ENCODE measurements at places on chromosomes 12 and 14. TPM values are rescaled to one million over a fixed set of nuclear protein-coding genes. Genes with fewer than 3 reads are reported as not detected.
A peak's percentile ranks its signal among the peaks of the same experiment; 100 is the strongest.

- no peak for DNase-seq
Measured at GRCh38 chr12:18479256-18479655, 217.9 kb downstream of the PIK3C2G start.

- no peak for DNase-seq
Measured at GRCh38 chr14:72742118-72742837, 151.6 kb downstream of the DPF3 start.

- no peak for DNase-seq
Measured at GRCh38 chr12:75759842-75760572, 248.6 kb upstream of the KRR1 start.

DNA sequence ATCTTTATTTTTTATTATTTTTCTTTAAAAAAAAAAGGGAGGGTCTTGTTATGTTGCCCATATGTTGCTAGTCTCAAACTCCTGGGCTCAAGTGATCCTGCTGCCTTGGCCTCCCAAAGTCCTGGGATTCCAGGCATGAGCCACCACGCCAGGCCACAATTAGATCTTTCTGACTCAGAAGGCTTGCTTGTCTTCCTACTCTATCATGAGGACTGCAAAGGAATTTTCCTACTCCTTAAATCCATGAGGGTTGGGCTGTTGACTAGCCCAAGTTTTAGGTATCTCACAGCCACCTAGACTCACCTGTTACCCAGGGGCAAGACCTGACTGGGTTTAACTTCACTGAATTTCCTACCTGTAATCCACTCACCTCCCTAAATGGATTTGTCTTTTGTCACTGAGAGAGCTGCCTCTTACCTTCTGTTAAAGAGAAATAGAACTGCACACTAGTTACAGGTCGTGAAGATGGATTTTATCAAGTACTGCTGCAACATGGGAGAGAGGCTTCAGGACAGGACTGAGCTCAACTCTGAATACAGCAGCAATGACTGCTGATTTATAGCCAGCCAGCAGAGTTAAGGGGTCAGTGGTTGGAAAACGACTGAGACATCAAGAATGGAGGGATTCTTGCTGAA lies 72.3 kb downstream of the B4GALNT3 start:
- DNase-seq = no peak

- no peak for DNase-seq
Measured at GRCh38 chr12:46664761-46665287, 161.0 kb downstream of the SLC38A4 start.

DNA sequence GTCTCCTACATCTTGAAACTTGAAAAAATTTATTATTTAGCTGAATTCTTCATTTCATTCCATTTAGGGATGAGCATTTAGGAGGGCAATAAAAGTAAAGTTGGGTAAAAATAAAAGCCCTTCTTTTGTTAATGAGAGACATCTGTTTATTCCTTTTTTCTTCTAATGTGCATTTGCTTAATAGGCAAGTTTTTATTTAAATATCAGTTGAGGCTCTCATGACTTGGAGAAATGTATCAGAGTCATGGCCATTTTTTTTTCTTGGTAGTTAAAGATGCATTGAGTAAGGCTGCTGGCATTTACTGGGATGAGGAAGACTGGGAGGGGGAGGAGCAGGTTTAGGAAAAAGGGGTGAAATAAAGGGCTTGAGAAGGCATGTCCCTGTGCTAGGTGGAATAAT lies 609.9 kb upstream of the TMEM132C start:
- DNase-seq = no peak

GRCh38 chr14:95274279-95274678 lies 45.4 kb downstream of the CLMN start:
- no peak for DNase-seq

- no peak for DNase-seq
Measured at GRCh38 chr12:41356181-41356580, 168.1 kb downstream of the PDZRN4 start.

GRCh38 chr12:81440001-81440400 lies 319.1 kb downstream of the PPFIA2 start:
- no peak for DNase-seq

GRCh38 chr14:50762001-50762930 lies 68.7 kb downstream of the NIN start:
- DNase-seq = no peak

DNA sequence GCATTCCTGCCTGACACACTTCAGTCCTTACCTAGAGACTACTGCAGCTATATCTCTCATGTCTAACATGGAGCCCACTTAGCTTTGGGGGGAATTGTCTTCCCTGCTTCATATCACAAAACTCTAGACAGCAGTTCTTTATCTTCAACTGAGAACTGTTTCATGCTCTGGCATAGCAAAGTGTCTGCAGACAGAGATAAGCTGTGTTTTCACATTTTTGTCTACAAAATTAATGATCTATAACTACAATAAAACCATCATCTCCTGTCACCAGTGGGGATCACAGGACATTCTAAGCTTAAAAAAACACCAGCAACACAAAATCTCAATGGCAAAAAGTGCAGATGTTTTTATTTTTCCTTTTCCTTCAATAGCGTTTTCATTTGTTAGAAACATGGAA lies 137.1 kb upstream of the VRK1 start:
- no peak for DNase-seq

- DNase-seq = no peak
Measured at GRCh38 chr12:109793411-109793810, 39.8 kb downstream of the TRPV4 start.

DNA sequence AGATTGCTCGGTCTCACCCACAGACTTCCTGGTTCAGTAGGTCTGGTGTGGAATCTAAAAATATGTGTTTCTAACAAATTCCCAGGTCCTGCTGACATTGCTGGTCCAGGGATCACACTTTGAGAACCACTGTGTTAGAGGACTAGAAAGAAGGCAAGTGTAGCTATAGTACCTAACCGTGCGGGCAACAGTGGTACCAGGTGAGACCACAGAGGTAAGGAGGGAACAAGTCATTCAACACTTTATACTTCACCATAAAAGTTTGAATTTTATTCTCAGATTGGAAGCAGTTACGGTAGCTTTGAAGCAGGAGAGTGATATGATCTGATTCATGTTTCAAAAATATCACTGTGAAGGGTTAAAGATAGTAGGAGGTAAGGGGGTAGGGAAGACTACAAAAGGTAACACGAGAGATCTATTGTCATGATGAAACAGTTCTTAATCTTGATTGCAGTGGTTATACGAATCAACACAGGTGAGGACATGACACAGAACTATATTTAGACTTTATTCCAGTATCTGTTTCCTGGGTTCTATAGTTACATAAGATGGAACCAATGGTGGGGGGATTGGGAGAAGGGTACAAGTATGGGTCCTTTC lies 73.5 kb downstream of the CDK17 start:
- DNase-seq = no peak

- DNase-seq = no peak
Measured at GRCh38 chr12:122523280-122523679, 3.5 kb downstream of the RSRC2 start.

GRCh38 chr12:48352157-48352760 lies 1.5 kb upstream of the ZNF641 start:
- DNase-seq = no peak

DNA sequence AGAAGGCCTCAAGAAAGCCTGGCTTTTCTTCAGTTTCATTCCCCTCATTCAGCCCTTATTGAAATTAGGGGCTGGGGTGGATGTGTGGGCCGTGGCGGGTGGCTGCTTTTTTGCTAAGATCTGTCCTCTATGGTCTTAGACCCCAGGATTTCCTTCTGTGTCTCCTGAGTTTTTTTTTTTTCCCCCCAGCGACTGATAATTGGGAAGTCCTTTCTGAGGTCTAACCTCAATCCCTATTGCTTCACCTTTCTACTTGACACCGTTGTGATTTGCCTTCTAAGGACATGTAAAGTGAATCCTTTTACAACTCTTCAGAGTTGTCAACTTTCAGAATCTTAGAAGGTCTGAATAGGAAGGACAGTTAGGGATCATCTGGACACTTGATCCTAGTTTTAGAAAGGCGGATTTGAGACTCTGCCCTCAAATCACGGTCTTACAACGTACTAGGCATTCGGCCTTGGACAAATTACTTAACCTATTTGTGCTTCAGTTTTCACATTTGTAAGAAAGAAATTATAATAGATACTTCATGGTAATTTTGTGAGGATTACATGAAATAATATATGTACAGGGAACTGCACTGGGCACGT lies 4.4 kb downstream of the GPR84 start:
- no peak for DNase-seq

- no peak for DNase-seq
Measured at GRCh38 chr14:100503251-100503650, 84.0 kb downstream of the BEGAIN start.

DNA sequence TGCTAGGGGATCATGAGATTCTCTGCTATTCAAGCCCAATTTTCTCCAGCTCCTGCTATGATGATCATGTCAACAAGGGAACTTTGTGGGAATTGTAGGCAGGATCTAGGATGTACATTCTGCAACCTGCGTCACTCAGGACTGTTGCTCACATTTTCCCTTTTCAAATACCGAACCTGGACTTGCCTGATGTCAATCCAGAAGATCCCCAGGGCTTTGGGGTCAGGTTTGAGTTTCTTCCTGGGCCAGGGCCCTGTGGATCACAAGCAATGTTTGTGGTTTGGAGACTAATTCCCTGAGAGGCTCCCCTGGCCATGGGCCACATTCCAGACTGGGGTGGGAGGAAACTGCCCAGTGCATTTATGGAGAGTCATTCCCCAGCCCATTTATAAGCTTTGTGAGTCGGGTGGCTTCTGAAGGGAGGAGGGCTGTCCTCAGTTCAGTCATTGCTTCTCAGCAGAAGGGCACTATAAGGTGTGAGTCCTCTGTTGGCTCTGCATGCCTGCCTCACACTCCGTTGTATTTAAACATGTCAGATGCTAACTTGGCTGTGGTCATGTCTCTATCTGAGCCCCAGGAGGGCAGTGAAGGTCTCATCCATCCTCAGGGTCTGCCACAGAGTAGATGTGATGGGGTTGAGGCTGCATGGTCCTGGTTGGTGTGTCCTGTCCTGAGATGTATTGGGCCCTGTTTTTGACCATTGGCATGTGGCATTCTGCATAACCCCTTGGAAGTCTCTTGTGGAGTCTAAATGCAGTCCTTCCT lies 6.5 kb downstream of the KRT86 start:
- peak; percentile 65 for DNase-seq

DNA sequence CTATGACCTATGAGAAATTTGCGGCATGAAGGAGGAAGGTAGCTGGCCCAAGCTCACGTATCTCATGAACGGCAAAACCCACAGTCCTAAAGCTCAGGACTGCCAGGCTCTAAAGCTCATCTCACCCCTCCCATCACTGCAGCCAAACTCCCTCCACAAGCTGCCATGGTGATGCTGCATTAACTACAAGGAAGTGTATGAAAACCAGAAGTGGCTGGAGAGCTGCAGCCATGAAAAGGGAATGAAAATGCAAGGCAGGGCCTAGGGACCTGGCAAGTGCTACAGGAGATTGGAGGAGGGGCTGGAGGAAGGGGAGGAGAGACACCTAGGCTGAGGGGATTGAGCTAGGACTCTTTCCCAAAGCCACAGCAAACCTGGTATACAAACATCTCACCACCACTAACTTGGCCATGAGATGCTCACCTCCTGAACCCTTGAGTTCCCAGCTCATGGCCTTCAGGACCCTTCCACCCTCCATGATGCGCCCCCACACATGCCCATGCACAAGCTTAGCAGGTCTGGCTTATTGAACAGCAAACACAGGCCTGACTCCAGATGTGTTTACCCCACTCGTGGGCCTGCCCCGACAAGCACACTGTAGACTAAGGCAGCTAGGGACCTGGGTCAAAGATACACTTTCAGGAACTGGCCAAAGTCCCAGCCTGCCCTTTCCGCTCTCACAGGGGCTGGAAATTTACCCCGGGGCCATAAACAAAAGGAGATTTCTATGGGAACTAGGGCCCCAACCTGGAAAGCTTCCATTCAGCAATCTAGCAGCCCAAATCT lies 42.0 kb downstream of the LTBP2 start:
- DNase-seq = no peak

- DNase-seq = no peak
Measured at GRCh38 chr12:78240827-78241226, 410.1 kb downstream of the NAV3 start.

GPR84 gene
- not detected for total RNA-seq

TIMM9 gene
- total RNA-seq = 34.4 TPM

SMCO2 gene
- total RNA-seq = not detected
